ENCODE measurements at places on chromosomes 5 and 9.

- no peak for DNase-seq
Measured at GRCh38 chr5:139710319-139711066, 62.3 kb downstream of the CXXC5 start.

DNA sequence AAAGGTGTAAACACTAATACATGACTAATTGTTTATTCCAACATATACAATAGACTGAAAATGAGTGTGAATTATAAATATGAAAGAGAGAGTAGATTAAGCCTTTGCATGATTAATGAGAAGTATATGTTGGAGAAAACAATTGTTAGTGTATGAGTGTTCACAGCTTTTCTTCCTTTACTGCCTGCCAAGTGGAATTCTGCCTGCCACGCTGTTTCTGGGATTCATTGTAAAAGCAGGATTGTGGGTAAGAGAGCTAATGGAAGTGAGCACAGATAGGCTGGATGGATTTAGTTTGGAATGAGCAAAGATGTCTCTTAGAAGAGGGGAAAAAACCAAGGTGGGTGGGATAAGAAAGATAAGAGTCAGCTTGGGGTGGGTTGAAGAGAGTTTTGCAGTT is 129.6 kb upstream of the NMUR2 start:
- DNase-seq: no peak

DNA sequence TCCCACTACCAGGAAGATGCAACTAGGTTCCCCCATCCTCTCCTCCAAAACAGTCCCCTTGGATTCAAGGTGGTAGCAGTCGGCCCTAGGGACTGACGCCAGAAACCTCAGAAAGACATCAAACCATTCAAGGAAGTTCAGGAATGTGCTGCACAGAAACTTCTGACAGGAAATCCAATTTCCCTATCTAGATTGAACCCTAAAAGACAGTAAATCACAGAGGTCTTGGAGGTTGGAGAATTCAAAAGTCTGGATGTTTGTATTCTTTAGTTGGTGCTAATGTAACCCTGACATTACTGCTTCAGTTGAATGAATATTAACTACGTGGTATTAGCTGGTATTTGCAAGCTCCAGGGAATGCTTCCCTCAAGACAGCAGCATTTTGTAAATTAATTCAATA is 125.3 kb downstream of the SYK start:
- no peak for DNase-seq

DNA sequence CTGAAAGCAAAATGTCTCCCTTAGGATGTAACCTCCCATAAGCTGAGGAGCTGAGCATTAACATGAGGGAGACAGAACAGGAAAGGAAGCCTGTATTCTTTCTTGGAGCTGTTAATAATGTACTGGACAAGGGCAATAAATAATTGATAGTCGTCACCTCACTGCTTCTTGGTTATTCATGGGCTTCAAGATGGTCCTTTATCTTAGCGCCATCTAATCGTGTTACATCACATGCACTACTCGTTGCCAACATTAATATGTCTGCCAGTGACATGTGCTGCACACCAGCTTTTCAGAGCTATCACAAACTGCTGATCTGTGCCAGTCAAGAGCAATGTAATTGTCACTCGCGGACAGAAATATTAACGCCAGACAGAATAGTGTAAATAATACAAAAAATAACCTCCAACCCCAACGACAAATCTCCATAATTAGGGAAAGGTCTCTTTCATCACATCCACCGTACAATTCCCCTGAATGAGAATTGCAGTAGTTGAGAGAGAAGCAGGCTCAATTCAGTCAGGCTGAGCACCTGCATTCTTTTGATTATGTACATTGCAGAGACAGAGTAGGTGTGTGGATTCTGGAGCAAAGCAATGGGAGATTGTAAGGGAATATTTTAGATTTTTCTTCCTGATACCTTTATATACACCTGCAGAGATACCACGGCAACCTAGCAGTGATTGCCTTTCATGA is 267.1 kb downstream of the SPATA31D1 start:
- no peak for DNase-seq

DNA sequence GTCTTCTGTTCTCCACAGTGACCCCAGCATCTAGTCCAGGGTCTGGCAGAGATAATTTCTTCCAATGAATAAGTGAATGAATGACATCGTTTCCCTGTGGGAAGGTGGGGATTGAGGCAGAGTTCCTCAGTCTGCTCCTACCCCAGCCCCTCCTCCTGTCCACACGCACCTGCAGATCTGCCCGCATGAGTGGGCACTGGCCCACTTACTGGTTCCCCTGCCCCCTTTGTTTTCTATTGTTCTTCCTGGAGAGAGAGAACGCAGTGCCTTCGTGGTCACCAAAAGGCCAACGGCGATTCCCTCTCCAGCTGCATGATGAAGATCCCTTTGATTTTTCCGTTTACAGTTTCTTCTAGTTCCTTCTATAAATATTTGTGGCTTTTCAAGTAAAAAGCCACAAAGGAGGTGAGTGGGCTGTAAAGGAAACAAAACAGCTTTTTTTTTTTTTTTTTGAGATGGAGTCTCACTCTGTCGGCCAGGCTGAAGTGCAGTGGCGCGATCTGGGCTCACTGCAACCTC is 5.8 kb upstream of the FPGS start:
- DNase-seq: no peak

GRCh38 chr5:143399616-143400540 is 3.6 kb downstream of the NR3C1 start:
- DNase-seq: no peak

DNA sequence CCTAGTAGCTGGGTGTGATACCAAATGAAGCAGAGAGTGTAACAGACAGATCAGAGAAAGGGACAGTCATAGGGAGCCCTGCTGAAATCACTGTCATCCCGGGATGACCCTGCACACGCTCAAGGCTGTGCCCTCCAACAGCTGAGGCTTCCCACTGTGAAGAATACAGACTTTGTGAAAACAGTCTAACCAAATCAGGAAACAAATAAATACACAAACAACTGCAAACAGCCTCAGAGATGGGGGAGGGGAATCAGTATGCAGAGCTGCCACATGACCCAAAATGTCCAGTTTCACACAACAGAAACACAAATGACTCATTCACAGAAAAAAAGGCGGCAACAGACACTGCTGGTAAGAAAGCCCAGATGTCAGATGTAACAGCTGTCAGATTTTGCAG is 101.9 kb downstream of the ADAMTS2 start:
- no peak for DNase-seq

DNA sequence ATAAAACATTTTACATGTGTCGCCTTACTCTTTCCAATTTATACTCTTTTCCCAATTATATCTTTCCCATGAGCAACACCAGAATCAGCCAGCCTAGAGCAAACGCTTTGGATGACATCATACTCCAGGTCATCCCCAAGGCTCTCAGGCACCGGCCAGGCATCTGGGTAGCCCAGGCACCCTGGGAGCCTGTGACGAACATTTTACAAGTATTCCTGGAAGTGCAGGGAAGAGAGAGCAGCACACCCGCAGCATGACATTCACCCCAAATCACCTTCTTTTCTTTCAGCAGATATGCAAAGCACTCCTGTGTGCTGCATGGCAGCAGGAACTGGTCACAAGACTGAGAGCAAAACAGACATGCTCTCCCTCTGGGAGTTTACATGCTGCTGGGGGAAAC is 75.7 kb upstream of the SMIM23 start:
- no peak for DNase-seq

DNA sequence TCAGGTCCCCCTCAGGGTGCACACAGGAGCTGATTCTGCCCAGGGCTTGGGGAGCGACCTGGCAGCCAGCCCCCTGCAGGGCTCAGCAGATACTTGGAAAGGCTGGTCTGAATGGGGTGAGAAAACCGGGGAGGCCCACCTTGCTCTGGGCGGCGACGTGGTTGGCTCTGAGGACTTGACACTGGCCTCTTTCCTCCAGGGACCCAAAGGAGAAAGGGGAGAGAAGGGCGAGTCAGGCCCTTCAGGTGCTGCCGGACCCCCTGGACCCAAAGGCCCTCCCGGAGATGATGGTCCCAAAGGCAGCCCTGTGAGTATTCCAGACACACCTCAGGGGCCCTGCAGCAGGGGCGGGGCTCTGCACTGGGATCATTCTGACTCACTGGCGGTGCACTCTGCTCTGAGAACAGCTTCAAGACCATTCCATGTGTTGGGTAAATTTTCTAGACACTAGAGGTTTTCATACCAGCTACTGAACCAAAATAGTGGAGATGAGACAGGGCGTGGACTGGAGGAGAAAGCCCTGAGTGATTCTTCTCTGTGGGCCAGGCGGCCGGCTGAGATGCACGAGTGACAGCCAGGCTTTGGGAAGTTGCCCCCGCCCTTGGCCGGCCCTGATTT is 65.9 kb upstream of the FCN2 start:
- DNase-seq: no peak

DNA sequence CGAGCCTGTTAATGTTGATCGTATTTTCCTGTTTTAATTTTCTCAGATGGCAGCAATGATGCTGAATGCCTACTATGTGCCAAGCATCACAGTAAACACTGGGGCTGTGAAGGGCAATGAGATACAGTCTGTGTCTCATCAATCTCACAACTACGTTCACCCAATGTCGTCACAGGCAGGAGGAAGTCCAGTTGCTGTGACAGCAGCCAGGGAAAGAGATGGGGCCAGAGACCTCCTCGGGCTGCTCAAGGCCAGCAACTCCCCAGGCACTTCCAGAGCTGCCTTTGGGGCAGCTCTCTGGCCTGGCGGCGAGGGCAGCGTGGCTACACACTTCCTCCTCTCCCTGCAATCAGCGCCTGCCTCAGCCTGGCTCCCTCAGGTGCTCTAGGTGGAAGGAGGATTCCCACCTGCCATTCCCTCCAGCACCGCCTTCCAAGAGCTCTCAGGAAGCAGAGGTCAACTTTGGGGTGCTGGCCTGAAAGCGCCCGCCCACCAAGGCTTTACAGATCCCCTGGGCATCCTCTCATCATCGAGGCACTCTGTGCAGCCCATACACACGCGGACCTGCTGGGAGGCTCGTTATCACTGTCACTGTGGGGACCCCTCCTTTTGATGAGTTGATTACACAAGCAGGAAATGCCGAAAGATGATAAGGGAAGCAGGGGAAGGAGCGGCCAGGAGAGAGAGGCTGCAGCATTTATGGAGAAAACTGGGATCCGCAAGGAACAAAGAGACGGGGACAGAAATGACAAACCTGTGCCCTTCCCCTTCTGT is 159.2 kb downstream of the ZDHHC21 start:
- no peak for DNase-seq

DNA sequence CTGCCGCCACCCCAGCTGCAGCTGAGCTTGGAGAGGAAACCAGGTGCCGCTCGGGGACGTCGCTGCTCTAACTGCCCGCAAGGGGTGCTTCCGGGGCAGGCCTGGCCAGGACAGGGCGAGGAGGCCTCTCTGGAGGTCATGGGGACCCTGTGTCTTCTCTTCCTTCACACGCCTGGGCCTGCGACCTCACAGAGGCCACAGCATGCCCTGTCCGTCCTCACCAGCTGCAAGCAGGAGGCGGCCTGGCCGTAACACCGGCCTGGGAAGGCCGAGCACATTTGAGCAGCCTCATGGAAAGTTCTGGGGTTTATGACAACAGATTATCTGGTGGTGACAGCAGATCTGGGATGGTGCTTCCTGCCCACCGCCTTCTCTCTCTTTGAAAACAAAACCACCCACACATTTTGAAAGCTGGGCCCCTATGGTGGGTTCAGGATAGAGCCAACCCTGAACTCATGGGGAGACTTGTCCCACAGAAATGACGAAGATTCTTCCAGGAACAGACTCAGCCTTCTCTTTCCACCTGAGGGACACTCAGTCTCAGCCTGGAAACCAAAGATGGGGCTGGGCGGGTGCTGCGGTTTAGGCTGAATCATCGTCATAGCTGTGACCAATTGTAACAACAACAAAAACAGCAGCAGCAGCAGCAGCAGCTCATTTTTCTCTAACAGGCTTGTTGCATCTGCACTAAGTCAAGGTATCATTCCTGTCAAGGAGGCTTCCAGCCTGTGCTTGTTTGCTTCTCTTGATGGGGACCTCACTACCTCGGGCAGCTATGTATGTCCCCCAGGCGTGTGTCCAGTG is 99.6 kb upstream of the RAPGEF1 start:
- no peak for DNase-seq

- DNase-seq: no peak
Measured at GRCh38 chr5:124729720-124730359, 16.6 kb downstream of the ZNF608 start.

GRCh38 chr9:16496908-16497307 is 373.6 kb downstream of the BNC2 start:
- DNase-seq: no peak

DNA sequence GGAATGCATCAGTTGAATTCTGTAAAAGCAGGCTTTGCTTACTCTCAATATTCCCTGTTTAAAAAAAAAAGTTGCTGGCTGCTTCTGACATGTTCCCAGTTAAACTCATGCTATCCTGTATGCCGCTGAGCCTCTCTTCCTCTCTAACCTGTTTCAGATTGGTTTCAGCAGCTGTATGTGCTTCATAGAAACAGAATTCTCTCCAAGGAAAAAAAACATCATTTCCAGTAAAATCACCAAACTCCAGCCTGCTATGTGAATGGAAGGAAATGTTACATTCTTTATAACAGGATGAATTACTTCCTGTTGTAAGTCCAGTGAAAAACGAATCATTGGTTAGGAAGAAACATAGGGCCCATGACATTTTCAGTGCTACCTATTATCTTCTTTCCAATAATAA is 25.7 kb upstream of the KCNV2 start:
- DNase-seq: no peak

DNA sequence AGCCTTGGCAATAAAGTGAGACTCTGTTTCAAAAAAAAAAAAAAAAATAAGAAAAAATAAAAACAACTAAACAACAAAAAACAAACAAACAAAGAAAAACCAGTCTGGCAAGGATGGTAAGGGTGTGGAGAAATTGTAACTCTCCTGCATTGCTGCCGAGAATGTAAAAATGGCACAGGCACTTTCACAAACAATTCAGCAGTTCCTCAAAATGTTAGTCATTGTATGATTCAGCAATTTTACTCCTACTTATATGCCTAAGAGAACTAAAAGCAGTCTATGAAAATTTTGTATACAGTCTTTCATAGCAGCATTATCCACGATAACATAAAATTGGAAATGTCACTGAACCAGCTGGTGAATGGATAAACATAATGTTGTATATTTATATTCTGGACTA is 280.4 kb downstream of the CDH9 start:
- DNase-seq: no peak

DNA sequence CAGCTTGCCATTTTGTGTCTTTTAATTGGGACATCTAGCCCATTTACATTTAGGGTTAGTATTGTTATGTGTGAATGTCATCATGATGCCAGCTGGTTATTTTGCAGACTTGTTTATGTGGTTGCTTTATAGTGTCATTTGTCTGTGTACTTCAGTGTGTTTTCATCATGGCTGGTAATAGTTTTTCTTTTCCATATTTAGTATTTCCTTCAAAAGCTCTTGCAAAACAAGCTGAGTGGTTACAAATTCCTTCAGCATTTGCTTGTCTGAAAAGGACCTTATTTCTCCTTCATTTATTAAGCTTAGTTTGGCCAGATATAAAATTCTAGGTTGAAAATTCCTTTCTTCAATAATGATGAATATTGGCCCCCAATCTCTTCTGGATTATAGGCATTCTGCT is 28.5 kb upstream of the TNFSF15 start:
- no peak for DNase-seq

- DNase-seq: no peak
Measured at GRCh38 chr5:123371575-123372179, 51.5 kb downstream of the CEP120 start.

GRCh38 chr5:107607671-107608345 is 62.9 kb downstream of the EFNA5 start:
- DNase-seq: no peak

Data from bone marrow (tissue), 2 donors.